T-helper 2 cell (primary cell): ENCODE measurements at places on chromosomes 12 and 14.

DNA sequence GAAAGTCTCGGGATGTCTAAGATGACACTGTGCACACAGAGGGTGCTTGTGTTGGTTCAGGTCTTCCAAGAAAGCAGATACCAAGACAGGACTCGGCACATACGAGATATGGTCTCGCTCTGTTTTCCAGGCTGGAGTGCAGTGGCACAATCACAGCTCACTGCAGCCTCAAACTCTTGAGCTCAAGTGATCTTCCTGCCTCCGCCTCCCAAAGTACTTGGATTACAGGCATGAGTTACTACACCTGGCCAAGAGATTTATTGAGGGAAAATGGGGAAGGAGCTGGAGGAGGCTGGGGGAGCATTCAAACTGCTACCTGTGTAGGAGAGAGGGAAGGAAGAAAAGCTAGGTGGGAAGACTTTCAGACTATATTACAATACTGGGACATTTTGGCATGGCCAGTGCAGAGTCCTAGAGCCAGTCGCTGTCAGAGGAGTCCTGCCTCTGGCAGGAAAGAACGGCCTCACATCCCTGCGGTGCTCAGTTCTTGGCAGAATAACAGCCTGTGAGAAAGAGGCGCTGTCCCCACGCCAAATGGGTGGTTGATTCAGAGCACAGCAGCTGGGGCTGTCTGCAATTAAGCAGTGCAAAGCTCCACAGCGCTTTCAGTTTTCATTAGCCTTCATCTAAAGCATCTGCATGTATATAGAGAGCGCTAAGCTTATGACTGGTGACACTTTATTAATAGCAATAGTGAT is 18.3 kb downstream of the SLC17A8 start:
- DNase-seq: no peak

DNA sequence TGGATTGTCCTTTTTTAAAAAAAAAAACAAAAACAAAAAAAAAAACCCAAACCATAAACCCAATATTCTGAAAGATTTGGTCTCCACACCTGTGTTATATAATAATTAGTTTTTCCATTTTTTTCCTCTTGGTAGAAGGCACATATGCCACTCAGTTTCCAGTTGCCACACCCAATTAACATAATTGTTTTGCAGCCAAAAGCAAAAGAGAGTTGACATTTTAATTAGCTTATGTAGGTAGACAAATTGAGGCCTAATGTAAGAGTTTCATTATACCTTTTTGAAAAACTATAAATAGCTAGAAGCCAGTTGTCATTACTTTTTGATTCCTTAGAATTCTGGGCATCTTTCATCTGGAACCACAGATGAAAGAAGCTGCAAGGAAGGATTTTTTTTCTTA is 21.0 kb downstream of the PTPN11 start:
- DNase-seq: no peak

DNA sequence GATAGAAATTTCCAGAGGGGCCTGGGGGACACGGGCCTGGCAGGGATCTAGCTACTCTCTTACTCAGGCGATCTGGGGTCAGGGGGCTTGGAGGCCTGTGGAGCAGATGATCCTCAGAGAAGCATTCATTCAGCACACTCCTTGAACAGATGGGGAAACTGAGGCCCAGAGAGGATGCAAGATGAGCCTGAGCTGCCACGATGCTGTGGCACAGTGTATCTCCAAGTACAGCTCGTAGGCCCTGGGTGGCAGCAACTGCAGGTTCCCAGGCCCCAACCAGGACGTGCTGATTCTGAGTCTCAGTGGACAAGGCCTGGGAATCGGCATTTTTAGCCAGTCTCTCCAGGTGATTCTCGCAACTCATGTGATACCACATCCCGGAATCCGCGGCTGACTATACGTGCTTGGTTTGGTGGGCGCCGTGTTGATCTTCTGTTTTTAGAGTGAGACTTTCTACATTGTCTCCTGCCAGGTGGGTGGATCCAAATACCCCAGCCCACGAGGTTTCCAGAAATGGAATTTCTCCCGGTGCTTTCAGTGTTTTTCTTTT is 22.5 kb downstream of the ADGRD1 start:
- DNase-seq: no peak

GRCh38 chr14:92225731-92226130 is 97.2 kb upstream of the SLC24A4 start:
- no peak for DNase-seq

GRCh38 chr14:100081997-100082625 is 16.9 kb downstream of the EVL start:
- DNase-seq: peak; percentile 63

DNA sequence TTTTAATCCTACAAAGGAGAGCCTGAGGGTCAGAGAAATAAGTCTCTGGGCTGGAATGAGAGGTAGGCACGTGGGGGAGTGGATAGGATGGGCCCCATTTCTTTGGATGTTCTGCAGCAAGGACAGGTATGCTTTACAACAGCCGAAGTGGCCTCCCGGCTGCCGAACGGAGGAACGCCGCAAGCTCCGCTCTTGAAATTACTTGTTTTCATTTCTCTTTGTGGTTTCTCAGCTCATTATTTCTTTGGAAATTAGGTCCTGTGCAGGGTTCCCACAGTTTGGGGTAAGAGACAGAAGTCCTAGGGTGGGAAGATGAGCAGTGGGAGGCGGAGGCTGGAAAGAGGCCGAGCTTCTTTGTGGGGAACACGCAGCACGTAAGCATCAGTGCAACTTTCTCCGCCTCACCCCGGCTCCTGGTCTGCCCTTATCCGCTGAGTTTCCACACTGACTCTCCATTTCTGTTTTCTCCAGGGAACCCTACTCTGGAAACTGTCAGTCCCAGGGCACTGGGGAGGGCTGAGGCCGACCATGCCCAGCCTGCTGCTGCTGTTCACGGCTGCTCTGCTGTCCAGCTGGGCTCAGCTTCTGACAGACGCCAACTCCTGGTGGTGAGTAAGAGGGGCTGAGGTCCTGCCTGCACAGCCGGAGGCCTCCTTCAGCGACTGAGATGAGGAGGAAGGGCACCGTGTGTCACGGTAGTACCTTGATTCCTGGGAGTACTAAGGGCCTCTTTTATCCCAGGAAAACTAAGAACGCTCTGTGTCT is 2.0 kb downstream of the WNT5B start:
- DNase-seq: no peak

DNA sequence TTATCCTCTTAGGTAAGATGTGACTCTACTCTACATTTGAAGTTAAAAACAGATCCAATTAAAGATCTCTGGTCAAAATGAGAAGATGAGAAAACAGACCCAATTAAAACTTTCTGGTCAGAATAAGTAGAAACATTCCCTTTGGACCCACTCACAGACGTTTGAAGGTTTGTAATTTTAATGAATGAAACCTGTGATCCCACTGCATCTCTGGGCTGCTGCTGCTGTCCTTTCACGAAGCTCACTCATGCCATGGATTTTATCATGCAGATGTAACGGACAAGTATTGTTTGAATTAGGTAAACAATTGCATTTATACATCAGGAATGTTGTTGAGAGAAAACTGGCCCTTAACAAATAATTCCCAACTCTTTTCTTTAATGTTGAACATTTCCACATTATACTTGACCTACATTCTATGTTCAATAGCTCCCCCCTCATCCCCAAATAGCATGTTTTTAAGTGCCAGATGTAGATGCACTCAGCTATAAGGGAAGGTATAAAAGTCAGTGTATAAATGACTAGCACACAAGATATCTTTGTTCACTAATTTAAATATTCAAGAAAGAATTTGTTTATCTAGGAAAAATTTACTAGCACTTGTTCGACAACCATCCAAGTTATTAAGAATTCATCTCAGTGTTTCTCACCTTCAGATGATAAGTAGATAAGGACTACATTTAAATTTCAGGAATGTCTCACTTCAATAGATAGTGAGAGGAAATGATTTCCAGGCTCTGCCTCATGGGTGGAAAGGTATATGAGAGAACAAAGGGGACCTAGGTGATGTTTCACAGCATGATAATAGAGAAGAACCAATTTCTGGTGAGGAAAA is 202.3 kb upstream of the LMNTD1 start:
- DNase-seq: no peak

GRCh38 chr12:105814283-105814682 is 324.5 kb downstream of the NUAK1 start:
- no peak for DNase-seq

DNA sequence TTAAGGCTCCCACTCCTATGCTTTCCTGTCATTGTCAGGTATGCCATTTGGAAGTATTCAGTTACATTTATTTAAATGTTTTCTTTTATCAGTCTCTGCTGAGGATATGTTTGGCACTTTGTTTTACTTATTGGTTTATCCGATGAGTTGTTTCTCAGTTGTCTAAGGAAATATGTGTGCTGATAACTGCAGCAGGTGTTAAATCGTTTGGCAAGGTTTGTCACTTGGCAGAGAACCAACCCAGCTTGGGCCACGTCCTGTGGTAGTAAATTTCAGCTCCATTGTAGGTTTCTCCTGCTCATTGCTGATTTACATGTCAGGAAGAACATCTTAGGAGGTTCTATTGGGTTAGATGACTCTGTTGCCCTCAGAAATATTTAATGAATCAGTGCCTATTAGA is 22.0 kb upstream of the MGST1 start:
- DNase-seq: no peak

DNA sequence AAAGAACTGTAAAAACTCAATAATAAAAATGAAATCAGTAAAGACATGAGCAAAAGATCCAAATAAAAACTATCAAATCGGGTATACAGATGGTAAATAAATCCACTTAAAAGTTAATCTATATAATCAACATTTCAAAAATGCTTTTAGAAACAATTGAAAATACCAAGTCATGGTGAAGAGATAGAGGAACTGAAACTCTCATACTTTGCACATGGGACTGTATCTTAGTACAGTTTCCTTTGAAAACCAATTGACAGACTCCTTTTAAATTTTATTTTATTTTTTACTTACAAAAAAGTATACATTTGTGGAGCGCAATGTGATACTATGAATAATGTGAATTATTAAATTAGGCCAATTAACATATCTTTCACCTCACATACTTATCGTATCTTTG is 98.6 kb upstream of the FAR2 start:
- DNase-seq: no peak

DNA sequence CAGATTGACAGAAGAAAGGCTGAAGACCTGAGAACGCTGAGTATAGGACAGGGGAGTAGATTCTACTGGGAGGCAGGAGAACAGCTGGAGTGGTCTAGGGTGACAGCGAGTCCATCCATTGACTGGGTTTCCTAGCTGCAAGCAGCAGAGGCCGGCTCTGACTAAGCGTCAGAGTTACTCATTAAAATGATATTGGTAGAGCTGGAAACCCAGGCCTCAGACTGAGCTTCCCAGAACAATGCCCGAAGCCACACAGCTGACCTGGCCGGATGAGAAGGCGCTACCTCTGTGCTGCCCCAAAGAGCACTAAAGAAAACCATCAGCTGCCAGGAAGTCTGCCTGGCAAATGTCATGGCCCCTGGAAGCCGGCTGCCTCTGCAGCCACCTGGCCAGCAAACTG is 78.5 kb upstream of the FZD10 start:
- DNase-seq: no peak

GRCh38 chr12:28035500-28035899 is 63.0 kb upstream of the PTHLH start:
- DNase-seq: no peak

- DNase-seq: peak; percentile 10
These were observed 29.5 kb upstream of the MSRB3 start for GRCh38 chr12:65248656-65249633.

GRCh38 chr12:89857652-89858274 is 149.1 kb upstream of the ATP2B1 start:
- DNase-seq: no peak

DNA sequence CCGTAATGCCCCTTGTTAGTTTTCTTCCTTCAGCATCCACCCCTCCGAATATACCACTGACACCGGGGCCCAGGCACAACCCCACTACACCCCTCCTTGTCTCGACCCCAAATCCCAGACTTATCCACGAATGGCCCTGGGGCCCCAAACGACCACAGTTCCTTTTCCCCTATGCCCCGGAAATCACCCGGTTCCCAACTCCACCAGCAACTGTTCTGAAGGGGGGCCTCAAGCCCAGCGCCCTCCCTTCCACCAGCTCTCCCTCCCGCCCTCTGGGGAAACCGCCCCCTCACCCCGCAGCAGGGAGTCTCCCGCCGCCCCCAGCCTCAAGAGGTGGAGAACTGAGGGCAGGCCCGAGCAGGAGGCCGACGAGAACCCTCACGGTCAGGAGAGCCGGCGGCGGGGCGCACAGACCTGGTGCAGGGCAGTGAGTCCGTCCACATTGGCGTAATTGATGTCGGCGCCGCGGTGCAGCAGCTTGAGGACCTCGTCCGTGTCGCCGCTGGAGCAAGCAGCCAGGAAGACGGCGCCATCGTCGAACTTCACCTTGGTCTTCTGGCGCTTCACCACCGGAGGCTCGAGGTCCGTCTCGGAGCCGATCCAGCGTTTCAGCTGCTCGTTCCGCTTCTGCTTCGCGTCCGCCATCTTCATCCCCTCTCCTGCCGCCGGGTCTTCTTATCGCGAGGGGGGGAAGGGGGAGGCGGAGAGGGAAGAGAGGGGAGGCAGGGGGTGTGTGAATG is 446 bp downstream of the PPP1R12A start:
- peak; percentile 27 for DNase-seq

DNA sequence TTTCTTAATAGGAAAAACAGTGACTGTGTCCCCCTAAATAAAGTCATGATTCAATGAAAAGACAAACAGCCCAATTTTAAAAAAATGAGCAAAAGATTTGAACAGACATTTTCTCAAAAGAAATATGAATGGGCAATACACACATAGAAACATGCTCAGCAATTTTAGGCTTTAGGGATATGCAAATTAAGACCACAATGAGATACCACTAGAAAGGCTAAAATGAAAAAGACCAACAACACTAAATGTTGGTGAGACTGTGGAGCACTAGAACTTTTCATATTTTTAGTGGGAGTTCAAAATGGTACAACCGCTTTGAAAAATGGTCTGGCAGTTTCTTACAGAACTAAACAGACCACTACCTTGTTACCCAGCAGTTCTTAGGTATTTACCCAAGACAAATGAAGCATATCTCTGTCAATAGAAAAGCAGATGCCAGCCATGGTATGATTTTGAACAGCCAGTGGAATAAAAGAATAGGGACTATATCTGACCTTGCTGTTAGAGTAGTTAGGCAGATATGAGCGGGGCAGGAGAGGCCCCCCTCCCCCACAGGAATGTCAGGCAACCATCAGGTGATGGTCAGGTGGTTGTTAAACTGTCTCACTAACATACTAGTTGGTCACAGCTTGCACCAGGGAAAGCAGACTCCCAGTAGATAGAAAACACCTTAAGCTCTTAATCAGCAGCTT is 108.8 kb downstream of the PRKCH start:
- no peak for DNase-seq

DNA sequence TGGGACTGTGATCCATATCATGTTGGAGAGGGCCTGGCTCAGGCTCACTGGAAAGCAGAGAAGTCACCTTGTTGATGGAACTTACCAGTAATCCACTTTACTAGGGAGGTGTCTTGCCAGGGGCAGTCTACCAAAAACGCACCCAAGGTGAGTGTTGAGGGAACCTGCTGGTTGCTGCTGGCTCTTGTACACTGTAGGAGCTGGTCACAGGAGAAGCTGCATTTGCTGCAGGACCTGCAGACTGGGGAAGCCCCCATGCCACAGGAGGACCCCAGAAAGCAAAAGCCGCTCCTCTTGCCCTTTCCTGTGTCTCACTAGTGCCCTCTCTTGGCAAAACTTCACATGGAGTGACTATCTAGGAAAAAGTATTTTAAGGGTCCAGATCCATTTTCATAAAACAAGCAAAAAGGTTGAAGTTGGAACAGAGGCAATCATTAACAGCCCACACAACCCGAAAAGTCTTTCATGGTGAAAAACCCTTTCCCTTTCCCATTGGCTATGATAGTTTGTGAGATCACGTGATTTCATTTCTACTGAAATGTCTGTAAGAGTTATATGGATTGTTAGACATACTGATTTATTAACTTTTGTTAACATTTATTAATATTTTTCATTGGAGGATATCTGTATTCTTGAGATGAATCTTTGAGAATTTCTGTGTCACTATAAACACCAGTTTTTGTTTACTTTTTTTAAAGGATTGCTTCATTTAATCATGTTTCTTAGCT is 59.2 kb downstream of the RASSF8 start:
- DNase-seq: no peak
